ENCODE measurements at places on chromosomes 13 and 19.

DNA sequence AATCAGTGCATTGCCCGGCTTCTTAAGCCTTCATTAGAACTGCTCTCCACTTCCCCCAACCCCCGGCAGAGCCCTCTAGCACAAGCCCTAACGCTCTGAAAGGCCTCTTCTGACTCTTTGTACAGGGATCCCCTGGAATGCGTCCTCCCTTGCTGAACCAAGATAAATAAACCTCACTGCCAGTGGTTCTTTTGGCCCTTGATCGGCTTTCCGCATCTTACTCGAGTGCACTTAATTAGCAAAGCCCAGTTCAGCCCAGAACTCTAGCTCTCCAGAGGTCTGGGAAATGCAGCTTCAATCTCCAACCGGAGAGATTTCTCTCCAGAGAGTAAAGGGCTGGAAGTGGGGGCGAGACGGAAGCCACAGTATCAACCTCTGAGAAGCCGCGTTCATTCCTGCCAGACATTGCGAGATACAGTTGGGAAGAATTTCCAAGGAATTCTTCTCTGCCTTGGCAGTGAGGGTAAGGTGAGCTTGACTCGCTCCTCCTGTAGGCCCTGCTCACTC is 8.7 kb upstream of the ZNF444 start:
- peak; percentile 34 for DNase-seq

GRCh38 chr13:22173610-22174009 is 502.7 kb downstream of the FGF9 start:
- DNase-seq, result peak; percentile 26

- peak; percentile 80 for DNase-seq
Observed at GRCh38 chr19:33273881-33274662, 28.3 kb downstream of the CEBPA start.

DNA sequence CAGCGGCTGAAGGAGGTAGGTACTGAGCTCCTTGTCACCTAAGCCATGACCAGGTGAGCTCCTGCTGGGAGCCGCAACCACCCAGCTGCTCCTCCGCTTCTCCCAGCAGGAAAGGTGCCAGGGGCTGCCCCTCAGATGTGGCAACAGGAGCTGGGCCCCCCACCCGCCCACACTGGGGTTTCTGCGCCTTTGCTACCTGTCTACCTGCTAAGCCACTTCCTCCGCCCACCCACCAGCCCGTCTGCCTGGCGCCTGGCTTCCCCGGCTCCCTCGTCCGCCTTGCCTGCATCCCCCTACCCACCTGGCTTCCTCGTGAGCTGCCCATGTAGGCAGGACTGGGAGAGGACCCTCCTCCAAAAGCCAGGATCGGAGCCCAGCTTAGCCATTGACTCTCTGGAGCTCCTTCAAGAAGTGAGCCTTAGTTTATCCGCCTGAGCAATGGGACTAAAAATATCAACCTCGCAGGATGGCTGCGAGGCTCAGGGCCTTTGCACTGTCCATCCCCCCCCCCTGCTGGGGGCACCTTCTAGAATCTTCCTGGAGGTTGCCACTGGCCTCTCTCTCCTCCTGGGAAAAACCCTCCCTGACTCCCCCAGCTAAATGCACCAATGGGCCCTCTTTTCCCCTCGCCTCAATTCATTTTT is 55.8 kb upstream of the KLF2 start:
- no peak for DNase-seq

DNA sequence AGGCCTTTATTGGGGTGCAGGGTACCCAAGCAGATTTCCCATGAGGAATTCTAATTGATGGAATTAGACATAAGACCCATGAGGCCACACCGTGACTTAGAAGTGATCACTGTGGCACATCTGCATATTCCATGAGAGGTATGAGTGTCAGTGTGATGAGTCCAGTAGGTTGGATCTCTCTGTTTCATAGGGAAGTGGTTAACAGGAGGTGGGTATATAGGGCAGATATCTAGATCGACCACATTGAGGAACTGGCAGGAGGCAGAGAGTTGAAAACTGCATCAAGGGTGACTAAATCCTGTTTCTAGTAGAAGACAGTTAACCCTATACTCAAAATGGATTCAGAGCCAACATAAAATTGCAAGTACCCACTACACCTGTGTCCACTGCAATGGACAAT is 68.6 kb upstream of the MIR17HG start:
- DNase-seq, result no peak

DNA sequence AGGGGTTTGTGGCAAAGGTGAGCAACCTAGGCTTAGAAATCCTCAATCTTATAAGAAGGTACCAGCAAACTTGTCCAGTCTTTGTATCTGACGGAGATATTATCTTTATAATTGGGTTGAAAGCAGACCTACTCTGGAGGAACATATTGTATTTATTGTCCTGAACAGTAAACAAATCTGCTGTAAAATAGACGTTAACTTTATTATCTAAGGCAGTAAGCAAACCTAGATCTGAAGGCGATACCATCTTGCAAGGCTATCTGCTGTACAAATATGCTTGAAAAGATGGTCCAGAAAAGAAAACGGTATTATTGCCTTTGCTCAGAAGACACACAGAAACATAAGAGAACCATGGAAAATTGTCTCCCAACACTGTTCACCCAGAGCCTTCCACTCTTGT is 3.8 kb upstream of the KLK2 start:
- no peak for DNase-seq

- no peak for DNase-seq
Observed at GRCh38 chr19:34305221-34306083, 51.1 kb downstream of the GARRE1 start.

GRCh38 chr13:29817604-29818378 is 32.6 kb downstream of the UBL3 start:
- DNase-seq, result peak; percentile 70

- no peak for DNase-seq
Observed at GRCh38 chr13:23050126-23050525, 130.7 kb upstream of the SGCG start.

- peak; percentile 53 for DNase-seq
Observed at GRCh38 chr19:1237027-1237659, 662 bp downstream of the CBARP start.

- no peak for DNase-seq
Observed at GRCh38 chr19:498977-499623, 2.8 kb downstream of the MADCAM1 start.

DNA sequence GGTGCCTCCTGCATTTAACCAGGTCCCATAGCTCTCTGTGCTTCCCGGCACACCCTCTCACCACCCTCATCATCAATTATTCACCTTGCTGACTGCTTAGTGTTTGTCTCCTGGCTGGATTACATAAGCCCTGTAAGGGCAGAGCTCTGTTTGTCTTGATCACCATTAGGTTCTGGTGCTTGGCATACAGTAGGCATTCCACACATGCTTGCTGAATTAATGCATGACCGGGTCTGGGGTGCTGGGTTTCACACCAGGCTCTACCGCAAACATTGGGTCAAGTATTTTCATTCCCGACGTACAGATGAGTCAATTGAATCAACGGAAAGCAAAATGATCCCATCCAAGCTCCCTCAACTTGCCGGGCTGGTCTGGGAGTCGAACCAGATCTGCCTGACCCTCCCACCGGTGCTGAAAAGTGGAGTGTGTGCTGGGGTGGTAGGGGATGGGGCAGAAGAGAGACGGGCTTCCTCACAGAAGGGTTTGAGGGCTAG is 28.5 kb downstream of the VAV1 start:
- DNase-seq, result peak; percentile 33

GRCh38 chr13:50888362-50888761 is 21.2 kb upstream of the RNASEH2B start:
- DNase-seq, result no peak

DNA sequence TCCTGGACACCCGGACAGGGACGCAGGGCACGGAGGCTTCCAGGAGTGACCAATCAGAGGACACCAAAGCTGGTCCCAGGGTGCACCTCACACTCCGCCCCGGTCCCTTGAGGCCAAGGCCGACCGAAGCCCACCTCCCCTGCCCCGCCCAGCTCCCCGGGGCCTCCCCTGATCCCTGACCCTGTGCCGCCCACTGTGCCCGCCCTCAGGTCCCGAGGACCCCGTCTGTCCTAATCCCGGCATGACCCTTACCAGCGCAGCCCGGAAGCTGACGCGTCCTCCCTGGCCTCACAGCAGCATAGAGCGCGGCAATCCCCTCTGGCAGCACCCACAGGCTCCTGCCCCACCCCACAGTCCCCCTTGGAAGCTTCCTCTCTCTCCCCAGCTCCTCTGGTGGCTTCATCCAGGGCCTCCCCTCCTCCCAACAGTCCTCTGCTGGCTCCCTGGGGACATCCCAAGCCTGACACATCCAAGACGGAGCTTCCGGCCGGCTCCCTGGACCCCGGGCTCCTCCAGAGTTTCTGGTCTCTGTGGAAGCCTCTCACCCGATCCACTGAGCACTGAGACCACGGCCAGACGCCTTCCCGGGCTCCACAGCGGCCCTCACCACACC is 7.4 kb upstream of the CDC34 start:
- peak; percentile 30 for DNase-seq

DNA sequence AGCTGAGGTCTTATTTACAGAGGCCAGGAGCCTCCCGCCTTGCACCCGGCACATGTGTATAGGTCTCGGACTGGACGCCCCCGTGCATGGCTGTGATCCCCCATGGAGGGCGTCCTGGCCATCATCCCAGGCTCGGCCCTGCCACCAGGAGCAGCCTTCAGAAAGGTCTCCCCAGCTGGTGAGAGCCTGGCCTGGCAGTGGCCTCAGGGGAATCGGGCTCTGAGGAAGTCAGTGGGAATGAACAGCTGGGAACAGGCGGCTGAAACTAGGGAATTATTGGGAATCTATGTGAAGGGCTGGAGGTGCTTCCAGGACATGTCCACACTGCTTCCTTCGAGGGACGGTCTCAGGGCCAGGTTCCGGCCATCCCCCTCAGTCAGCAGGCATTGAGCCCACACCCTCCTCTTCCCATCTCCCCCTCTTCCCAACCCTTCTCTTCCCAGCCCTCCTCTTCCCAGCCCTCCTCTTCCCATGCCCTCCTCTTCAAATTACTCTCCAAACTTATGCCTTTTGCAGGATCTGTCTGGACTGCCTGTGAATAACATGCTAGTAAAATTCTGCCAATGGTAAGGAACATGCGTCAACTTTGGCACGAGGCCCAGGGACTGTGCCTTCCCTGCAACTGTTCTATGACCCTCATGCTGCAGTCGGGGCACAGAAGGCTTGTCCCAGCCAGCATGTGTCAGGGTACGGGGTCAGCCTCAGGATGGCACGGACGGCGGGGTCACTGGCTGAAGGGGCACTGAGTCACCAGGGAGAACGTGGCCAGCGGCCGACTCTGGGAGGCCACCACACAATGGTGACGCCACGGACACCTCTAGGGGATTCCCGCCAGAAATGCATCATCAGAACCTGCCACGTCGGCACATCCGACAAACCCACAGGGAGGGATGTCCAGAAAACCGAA is 24.2 kb upstream of the C13orf46 start:
- DNase-seq, result peak; percentile 40

- DNase-seq, result no peak
Observed at GRCh38 chr13:106515635-106516254, 19.7 kb downstream of the EFNB2 start.

GRCh38 chr13:56530096-56530495 is 610.6 kb upstream of the PRR20A start:
- DNase-seq, result no peak

- peak; percentile 19 for DNase-seq
Observed at GRCh38 chr13:51935326-51936171, 73.8 kb downstream of the CCDC70 start.

DNA sequence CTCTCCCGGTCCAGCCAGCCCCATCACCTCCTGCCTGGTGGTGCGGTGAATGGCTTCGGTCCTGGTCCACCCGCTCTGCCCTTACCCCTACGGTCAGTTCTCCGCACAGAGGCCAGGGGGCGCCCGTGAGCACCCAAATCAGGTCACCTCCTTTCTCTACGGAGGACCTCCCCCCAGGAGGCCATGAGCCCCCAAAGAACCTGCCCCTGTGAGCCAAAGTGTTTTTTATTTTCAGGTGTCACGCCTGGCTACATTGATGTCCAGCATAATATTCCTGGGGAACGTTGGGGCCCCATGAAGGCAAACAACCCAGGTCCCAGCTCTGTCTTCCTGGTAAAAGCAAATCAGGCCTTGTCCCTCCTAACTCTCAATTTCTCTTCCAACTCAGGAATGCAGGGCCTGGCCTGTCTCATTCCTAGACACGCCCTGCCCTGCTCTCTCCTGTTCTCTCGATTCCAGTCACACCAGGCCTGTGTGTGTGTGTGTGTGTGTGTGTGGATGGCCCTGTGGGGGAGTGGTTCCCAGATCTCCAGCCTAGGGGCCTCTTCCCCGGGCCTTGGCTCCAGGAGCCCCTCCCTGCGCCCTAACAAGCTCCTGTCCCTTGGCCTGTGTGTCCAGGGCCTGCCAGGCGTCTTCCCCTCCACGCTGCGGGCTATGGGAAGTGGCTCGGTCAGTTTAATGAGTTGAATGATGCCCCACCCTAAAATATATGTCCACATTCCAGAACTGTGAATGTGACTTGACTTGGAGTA is 9.7 kb upstream of the GIPC1 start:
- peak; percentile 98 for DNase-seq

- DNase-seq, result no peak
Observed at GRCh38 chr13:77514336-77514726, 21.2 kb upstream of the SCEL start.

All from EH (cell line).